ENCODE measurements at places on chromosomes 16 and 17.

DNA sequence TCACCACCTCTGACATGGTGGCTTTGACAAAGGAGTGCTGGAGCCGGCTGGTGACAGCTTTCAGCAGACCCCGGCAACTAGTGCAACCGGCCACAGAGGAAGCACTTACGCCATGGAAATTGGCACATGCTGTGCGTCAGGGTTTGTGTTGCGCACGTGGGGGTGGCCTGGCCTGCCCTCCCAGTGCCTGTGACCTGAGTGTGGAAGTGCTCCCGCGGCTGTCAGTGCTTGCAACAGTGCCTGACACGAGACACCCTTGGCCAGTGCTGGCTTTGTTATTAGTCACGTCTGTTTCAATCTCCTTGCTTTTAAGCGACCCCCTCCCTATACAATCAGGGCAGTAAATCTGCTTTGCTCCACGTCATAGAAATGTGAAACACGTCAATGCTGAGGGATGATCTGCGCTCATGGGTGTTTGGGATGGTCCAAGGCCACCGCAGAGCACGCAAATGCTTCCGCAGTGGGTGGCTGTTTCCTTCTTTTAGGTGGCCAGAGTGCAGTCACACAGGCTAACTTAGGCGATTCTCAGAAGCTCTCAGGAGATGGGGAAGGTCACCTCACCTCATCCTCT lies 64.3 kb downstream of the PGS1 start:
- DNase-seq = no peak

DNA sequence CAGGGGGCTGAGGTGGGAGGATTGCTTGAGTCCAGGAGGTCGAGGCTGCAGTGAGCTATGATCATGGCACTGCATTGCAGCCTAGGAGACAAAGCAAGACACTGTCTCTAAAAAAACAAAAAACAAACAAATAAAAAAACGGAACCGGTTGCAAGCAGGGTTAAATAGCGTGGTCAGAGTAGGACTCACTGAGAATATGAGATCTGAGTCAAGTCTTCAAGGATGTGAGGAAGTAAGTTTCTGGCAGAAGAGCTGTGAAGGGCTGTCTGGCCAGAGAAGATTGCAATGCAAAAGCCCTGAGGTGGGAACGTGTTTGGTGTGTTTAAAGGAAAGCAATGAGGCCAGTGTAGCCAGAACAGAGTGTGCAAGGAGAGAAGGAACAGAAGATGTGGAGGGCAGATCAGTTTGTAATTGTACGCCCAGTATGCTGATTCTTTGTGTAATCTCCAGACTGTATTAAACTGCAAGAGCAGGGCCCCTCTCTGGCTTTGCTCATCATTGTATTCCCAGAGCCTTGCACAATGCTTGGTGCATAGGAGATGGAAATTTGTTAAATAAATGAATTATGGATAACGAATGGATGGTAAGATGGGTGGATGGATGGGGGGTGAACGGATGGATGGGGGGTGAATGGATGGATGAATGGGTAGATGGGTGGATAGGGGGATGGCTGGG lies 6.3 kb downstream of the G6PC1 start:
- no peak for DNase-seq

GRCh38 chr17:410543-411401 lies 58.2 kb upstream of the RPH3AL start:
- peak; percentile 73 for DNase-seq

GRCh38 chr16:84507011-84507982 lies 2.8 kb upstream of the MEAK7 start:
- DNase-seq = no peak

- peak; percentile 50 for DNase-seq
These were observed at the start of gene TMEM204 for GRCh38 chr16:1533443-1533951. TSS of gene TMEM204 (plus strand) at chr16:1533666. CDS start at chr16:1534276, 610 bp downstream.

- no peak for DNase-seq
These were observed 7.5 kb downstream of the TMEM235 start for GRCh38 chr17:78238823-78239488.

GRCh38 chr16:67169642-67170167 lies 633 bp upstream of the NOL3 start:
- no peak for DNase-seq

DNA sequence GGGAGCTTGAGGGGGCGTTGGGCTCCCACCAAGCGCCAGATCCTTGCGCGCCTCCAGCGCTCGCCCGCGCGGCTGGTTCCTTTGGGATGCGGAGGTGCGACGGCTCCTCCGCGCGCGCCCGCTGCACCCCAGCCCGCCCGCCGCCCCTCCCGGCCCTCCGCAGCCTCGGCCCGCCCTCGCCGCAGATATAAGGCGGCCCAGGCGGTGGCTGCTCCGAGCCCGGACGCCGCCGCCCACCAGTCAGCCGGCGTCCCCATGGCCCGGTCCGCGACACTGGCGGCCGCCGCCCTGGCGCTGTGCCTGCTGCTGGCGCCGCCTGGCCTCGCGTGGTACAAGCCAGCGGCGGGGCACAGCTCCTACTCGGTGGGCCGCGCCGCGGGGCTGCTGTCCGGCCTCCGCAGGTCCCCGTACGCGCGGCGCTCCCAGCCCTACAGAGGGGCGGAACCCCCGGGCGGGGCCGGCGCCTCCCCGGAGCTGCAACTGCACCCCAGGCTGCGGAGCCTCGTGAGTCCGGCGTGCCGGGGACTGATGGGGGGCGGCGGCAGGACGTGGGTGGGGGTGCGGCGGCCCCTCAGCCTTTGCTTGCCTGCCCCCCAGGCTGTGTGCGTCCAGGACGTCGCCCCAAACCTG lies at the start of gene NPB:
TSS of gene NPB (plus strand) at position 216 of the 630 bp plus-strand sequence. CDS start at position 256, 40 bp downstream.
- DNase-seq = no peak

DNA sequence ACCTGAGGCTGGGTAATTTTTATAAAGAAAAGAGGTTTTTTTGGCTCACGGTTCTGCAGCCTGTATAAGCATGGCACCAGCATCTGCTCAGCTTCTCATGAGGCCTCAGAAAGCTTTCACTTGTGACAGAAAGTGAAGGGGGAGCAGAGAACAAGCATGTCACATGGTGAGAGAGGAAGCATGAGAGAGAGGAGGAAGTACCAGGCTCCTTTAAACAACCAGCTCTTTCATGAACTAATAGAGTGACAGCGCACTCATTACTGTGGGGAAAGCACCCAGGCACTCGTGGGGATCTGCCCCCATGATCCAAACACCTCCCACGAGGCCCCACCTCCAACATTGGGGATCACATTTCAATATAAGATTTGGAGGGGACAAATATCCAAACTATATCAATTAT lies 86.8 kb downstream of the USP32 start:
- peak; percentile 19 for DNase-seq
